Activated CD4-positive, alpha-beta memory T cell treated with anti-CD3 and anti-CD28 coated beads for 36 hours (primary cell): ENCODE measurements at places on chromosomes 5 and 9.

GRCh38 chr5:77620405-77620804 is 18.1 kb downstream of the OTP start:
- DNase-seq, result no peak

- DNase-seq, result no peak
Measured at GRCh38 chr5:61824396-61824795, 481.6 kb upstream of the KIF2A start.

- DNase-seq, result no peak
Measured at GRCh38 chr5:107337281-107337680, 333.5 kb downstream of the EFNA5 start.

DNA sequence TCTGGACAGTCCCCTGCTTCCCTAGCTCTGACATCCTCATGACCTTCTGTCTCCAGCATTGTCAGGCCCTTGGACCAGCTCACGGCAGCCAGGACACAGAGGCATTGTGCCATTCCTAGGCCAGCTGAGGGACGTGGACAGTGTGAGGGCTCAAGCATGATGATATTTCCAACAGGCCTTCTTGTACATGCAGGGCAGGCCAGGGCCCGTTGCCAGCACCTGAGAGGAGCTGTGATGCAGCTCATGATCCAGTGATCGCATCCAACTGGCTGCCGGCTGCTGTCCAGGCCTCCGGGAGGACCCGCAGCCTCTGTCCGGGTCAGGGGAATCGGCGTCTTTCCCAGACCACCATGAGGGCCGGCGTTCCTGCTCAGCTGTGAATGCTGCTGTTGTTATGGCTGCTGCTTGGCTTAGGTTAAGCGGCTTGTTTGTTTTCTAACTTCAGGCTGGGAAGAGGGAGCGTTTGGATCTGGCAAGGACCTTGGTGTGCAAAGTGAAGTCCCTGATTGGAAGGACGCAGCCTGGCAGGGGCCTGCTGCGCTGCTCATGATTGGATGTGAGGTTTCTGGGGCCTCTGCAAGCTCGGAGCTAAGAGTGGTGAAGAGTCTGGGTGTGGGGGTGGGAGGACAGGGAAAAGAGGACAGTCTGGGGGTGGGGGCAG is 53.8 kb downstream of the PDZD2 start:
- DNase-seq, result no peak

DNA sequence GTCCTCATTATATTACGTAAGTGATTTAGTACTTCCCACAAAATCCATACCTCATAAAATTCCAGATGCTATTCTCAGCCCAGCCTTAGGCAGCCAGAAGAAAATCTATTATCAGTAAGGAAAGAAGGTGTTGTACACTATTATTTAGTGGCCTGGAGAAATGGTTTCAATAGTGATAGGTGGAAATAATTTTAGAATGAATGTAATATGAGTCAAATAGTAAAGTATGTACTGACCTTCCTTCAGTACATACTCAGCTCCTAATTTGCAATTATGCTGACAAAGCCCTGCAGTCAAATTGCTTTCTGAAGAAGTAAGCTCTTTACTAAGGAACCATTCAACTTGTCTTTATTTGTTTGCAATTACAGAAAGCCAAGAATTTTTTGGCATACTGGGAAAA is 409.2 kb downstream of the HTR1A start:
- DNase-seq, result no peak

GRCh38 chr5:41252036-41252435 is 38.7 kb upstream of the C6 start:
- no peak for DNase-seq

- no peak for DNase-seq
Measured at GRCh38 chr5:139767960-139768359, 27.6 kb upstream of the PSD2 start.
